CD4-positive, alpha-beta T cell treated with Interleukin-15 for 4 hours (primary cell): ENCODE measurements at places on chromosomes 11 and 22.

DNA sequence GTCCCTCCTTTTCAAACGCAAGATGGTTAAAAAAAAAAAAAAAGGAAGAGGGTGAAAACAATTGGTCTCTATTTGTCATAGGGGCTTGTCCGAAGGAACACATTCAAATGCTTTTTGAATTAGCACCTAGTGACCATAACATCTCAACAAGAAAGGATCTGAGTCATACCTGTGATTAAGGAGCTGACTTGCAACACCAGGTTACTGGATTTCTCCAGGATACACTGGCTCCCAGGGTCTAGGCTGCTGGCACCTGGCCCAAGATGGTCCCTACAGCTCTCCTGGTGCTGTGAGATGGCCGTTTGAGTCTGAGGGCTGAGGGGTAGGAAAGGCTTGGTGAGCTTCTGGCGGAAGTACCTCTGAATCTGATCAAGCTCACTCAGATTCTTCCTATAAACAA, 28.4 kb upstream of the UCP3 start:
- DNase-seq, result no peak

- no peak for DNase-seq
Measured at GRCh38 chr11:103494491-103494890, 385.3 kb downstream of the DYNC2H1 start.

GRCh38 chr11:95912902-95913560, 10.9 kb downstream of the MTMR2 start:
- DNase-seq, result no peak

DNA sequence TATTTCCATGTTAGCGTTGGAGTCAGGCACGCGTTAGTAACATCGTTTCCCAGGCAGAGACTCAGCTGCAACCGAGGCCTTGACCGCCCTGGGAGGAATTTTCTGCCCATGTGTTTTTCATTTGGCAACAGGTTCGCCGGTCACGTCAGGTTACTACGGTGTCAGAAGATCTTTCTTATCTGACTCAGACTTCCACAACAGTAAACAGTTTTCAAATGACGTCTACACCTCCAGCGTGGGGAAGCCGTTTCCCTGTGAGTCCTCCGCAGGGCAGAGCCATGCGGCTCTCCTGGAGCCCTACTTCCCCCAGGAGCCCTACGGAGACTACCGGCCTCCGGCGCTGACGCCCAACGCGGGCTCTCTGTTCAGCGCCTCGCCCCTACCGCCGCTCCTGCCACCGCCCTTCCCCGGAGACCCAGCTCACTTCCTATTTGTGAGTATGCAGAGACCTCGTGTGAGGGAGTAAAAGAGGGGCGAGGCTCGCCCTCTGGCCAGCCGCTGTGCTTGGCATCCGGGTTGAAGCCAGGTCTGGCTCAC, 14.3 kb upstream of the POU2AF3 start:
- no peak for DNase-seq

DNA sequence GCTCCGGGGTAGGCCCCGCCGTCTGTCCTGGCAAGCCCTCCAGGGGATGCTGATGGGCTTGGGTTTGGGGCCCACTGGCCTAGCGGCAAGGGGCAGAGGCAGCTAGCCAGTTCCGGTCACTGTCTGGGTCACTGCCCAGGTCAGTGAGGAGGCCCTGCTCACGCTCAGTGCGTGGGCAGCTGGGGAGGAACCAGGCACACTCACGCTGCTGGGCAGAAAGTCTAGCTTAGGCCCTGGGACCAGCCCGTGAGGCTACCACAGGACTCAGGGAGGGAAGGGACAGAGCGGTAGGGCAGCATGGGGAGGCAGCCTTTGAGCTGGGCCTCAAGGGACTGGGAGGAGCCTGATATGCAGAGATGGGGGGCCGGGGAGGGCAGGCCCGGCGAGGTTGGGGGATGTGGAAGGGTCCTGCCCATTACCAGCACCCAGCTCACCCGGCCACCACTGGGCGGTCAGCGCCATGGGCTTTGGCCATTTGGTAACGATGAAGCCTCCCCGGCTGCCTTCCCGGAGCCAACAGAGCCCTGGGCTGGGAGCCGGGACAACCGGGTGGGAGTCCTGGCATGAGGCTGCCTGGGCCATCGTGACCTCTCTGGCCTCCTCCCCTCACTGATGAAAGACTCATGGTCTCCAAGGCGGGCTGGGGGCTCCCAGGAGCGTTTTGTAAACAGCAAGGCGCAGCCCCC, 14.2 kb downstream of the SHISAL1 start:
- DNase-seq, result no peak

DNA sequence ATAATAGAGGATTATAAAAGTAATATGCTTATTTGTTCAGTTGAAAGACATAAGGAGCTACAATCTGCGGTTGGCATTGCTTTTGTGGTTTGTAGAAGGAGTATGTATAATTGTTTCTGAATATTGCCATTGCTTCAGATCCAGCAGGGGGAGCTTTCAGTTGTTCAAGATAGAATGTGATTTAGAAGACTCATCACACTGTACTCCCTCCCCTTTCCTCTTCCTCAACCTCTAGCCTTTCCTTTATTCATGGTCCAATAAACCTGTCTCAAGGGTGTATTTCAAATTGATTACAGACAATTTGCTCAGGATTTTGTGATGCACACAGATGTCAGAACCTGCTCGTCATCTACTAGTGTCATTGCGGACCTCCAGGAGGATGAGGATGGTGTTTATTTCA, 9.8 kb downstream of the PRMT3 start:
- DNase-seq, result peak; percentile 32

DNA sequence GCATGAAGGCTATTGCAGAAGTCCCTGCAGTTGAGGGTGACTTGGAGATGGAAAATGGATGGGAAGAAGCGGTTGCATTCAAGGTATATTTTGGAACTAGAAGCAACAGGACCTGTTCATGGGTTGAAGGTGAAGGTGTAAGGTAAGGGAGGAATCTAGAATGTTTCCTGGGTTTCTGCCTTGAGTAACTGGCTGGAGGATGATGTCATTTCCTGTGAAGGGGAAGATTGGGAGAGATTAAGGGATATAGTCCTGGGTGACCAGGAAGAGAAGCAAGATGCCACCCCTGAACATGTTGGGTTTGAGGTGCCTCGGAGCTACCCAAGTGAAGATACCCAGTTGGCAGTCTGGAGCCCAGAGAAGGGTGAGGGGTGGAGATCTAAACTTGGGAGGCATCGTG, 12.1 kb upstream of the MOGAT2 start:
- no peak for DNase-seq

GRCh38 chr11:108628812-108629211, 35.2 kb upstream of the EXPH5 start:
- DNase-seq, result no peak

DNA sequence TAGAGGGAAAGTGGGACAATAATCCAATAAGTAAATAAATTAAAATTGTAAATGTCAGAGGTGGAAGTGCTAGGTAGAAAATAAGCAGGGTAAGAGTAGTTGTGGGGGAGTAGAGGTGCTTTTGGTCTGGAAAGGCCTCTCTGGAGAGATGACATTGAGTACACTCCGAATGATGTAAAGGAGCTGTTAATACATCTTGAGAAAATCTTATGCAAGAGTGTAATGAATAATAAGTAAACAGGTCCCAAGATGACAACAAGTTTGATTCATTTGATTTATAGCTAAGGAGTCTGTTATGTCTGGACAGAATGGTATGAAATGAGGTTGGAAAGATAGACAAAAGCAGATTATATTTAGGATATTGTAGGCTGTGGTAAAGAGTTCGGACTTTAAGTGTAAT, 87.5 kb downstream of the TMEM135 start:
- DNase-seq, result no peak

GRCh38 chr11:89490981-89491690, at the start of gene NOX4:
Gene NOX4 (minus strand): TSS chr11:89491375. CDS start chr11:89491246, 129 bp downstream.
- no peak for DNase-seq

- no peak for DNase-seq
Measured at GRCh38 chr11:105164208-105164607, 24.6 kb upstream of the CARD18 start.
